ENCODE measurements at places on chromosomes 2 and 18.

DNA sequence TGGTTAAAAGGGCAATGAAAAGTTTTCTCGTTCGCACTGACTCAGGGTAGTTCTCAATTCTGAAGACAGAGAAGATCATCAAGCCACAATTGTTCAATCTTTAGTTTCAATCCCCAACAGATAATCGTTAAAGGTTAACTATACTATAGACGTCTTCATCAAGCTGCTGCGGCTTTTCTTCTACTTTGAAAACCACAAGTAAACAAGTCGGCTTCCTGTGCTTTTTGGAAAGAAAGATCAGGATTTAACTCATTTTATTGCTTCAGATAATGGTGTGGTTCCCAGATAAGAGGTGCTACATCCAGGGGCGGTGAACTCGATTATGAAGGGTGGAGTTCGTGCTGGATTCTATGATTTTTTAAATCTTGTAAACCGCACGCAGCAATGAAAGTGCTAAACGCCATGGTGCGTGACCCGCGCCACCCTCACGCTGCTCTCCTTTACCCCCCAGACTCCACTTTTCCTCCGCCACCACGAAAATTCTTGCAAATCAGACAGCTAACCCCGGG lies 545 bp upstream of the CDCA7 start:
- no peak for DNase-seq

- no peak for DNase-seq
These were observed 80.0 kb upstream of the CHRNA1 start for GRCh38 chr2:174844295-174844708.

DNA sequence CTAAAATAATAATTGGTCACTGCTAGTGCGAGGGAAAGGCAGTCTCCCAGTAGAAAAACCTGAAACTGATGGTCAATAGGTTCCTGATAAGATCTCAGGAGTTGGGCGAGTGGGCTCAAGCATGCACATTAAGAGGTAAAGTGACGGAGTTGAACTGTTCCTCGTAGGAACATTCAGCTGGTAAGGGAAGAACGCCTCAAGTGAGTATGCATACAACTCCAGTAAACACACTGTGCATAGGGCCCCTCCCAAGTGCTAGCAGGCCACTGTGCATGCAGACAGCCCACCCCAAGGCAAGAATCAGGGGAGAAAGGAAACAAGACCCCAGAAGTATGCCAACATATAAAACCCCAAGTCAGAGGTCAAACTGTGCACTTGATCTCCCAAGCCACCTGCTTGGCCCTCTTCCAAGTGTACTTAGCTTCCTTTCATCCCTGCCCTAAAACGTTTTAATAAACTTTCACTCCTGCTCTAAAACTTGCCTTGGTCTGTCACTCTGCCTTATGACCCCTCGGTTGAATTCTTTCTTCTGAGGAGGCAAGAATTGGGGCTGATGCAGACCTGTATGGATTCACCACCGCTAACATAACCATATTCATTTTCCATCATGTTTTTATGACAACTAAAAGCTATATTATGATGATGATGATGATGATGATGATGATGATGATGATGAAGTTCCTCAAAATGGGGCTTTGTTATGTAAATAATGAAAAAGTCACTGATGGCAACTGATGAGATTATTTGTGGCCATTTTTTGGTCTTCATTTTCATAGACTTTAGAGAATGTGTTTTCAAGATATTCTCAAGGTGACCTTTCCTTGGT lies 118.0 kb upstream of the RAB27B start:
- DNase-seq: no peak

GRCh38 chr18:67549946-67550345 lies 33.4 kb upstream of the DSEL start:
- no peak for DNase-seq

All from upper lobe of right lung (tissue), 1 donor.